ENCODE measurements at places on chromosomes 5 and 9.

GRCh38 chr5:5602554-5602953 is 180.1 kb downstream of the ICE1 start:
- no peak for DNase-seq

DNA sequence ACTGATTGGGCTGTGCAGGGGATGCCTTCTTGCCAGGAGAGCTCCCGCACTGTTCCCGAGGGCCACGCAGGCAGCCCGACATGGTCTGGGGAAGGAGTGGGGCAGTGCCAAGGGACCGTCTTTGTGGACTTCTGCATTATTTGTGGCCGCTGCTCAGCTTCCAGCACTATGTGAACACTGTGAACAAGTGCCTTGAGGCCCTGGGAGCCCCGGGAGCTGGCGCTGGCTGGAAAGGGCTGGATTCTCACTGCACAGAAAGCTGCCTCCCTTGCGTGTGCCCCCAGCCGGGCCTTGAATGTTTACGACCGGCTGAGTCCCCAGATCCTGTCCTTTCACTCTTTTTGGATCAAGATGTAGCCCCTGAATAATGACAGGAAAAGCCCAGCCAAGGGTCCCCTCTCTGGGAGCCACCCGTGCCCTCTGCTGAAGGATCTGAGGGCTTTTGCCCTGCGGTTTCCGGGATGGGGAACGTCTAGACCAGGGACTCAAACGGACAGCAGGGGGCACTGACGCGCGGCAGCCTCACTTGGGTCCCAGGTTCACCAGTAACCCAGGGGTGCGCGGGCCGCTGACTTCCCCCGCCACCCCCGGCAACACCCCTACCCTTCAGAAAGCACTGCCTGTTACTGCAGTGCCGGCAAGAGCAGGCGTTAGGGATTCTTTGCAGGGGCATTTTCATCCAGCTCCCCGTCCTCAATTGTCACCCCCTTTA is 98.9 kb upstream of the FCN2 start:
- DNase-seq: peak; percentile 22

- no peak for DNase-seq
Measured at GRCh38 chr5:110077147-110077546, 387.4 kb downstream of the MAN2A1 start.

- DNase-seq: peak; percentile 5
Measured at GRCh38 chr5:80411589-80412219, 3.8 kb downstream of the ZFYVE16 start.

- DNase-seq: no peak
Measured at GRCh38 chr9:95505072-95505716, 11.6 kb downstream of the PTCH1 start.

- DNase-seq: peak; percentile 30
Measured at GRCh38 chr5:21810737-21811316, 1042.3 kb downstream of the CDH12 start.

DNA sequence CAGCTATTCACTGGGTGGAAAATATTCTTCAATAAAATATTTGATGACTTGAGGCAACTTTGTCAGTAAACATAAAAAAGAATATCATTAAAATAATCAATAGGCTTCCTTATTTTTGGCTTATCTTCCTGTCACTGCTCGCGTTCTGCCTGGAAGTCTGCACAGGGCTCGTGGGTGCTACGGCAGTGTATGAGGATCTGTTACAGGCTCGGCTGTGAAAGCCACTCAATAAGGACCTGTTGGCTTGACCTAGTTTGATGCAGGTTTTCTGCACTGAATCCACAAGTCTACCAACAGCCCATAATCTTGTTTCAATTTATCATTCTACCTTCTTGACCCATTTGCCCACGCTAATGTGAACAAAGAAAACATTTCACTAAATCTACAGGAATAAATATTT is 97.2 kb downstream of the PDZD2 start:
- no peak for DNase-seq

- peak; percentile 22 for DNase-seq
Measured at GRCh38 chr9:129131300-129132145, 20.3 kb downstream of the PTPA start.

DNA sequence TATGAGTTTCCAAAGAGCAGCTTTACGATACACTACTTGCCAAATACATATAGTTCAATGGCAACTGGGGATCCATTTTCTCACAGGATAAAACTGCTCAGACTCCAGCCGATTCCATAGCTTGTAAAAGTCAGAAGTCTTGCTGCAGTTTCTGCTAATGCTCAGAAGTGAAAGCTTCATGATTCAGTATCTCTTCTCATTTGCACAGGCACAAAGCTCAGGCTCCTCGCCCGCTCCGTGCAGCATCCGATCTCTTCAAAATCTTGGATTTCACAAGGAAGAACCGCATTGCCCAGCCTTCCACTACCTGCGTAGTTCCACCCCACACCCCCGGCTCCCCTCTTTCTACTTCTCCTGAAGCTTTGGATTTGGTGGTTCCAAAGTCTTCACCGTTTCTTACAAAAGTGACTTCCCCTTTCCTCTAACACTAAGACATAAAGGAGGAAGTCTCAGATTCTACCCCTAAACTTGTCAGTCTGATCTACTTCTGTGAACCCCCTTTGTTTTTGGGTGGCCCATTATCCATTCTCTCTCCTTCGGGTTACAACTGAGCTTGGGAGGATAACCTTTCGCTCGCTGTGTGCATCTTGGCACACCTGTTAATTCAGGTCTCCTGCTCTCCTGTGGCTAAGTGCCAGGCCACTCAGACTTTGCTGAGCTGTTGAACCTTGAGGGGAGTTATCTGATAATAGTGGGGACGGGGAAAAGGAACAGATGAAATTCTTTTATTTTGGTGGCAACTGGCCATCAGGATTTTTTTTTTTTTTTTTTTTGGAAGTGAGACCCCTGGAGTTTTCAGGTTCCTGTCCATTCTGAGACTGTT is 194.1 kb downstream of the GNA14 start:
- no peak for DNase-seq

- no peak for DNase-seq
Measured at GRCh38 chr9:7147121-7148090, 389.6 kb downstream of the KDM4C start.

DNA sequence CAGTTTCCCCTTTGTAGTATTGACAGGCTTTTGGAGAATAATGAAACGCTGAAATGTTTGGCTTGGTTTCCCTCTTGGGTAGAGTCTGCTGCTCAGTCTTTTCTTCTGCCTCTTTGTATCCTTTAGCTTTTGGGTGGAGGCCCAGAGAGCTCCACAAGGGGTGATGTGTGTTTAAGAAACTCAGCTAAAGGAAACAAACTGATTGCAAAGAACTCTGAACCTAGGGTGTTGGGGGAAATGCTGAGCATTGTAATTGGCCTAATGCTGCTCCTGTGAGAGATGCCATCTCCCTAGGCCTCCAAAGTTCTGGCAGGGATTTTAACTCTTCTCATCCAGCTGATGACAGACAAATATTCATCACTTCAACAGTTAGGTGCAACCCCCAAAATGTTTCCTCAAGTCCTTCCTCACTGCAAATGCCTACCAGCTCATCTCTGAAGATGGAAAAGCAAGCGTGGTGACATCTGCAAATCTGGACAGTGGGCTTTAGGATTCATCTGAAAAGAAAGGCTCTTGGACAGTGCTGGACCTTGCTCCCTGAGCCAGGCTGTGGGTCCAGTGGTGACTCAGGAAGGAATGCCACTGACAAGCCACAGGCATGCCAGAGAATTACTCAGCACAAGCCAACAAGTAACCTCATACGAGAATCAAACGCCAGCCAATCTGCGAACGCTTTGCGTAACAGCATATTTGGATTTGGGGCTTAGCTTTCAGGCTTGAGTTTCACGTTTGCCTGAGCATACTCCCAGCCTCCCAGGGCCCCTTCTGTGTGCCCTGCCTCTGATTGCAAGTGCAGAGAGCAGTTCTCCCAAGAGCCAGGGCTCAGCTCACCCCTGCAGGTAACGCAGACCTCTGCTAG is 30.5 kb upstream of the ZSWIM6 start:
- no peak for DNase-seq

- no peak for DNase-seq
Measured at GRCh38 chr9:135290086-135290485, 189.5 kb upstream of the PPP1R26 start.

GRCh38 chr5:140576776-140577201 is 12.2 kb downstream of the SLC35A4 start:
- no peak for DNase-seq

GRCh38 chr9:108813951-108814601 is 41.7 kb downstream of the ACTL7B start:
- no peak for DNase-seq

DNA sequence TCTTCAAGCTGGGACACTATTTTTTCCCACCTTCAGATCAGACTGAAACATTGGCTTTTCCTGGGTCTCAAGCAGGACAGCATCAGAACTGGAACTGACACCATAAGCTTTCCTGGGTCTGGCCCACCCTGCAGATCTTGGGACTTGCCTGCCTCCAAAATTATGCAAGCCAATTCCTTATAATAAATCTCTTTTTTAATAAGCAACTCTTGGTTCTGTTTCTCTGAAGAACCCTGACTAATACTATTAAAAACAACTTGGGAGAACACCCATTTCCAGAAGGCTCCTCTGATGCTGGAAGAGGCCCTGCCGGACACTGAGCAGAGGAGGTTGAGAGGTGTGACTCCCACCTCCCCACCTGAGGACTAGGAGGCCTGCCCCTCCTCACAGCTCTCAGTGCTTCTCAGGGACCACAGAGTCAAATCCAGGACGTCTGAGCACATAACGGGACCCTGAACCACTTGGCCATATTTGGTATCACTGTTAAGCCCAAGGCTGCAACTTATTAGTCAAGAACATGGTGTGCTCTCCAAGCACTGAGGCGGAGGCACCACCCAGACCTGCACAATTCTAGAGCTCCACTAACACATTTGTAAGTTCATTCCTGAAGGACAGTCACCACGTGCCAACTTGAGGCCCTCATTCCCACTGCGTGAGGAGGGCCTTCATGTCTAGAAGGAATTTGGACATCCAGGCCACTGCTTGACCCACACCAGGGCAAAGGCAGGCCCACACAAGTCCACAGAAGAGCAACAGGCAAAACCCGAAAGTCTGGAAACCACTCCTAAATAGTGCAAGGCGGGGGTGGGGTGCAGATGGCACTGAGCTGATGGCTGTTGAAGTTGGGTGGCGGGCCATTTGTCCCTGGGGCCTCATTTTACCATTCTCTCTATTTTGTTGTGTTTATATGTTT is 9.5 kb downstream of the SHC3 start:
- DNase-seq: no peak

Data from SHP77 (cell line).